ENCODE measurements at places on chromosomes 5 and 9.

DNA sequence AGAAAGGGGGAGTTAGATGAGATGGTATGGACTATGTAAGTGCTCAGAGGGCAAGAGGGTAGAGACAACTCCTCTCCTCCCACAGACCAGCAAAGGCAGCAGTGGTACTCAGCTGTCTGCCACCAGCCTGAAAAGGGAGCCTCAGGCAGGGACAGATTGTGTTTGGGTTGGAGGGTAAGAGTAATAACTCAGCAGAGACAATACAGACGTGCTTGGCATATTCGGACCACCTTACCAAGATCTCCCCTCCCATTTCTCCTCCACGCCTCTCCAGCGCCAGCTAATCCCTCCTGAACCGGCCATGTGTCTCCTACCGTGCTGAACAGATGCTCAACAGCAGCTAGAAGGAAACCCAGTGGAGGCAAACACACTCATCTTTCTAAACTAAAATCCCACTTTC lies 180.8 kb downstream of the ASTN2 start:
- no peak for DNase-seq

DNA sequence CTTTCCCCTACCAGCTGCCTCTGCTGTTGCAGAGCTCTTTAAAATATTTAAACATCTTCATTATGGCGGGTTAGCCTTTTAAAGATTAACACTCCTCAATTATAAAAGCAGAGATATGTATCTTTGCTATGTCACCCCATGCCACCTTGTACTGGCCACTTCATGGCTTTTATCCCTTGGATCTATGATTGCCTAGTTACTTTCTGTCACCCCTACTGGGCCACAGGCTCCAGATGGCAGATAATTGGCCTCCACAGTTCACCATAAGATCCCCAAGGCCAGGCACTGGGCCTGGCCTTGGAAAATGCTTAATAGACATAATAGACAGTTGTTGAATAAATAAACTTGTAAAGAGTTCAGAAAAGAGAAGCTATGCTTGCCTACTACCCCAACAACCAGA lies 142.0 kb upstream of the SHB start:
- DNase-seq = no peak

DNA sequence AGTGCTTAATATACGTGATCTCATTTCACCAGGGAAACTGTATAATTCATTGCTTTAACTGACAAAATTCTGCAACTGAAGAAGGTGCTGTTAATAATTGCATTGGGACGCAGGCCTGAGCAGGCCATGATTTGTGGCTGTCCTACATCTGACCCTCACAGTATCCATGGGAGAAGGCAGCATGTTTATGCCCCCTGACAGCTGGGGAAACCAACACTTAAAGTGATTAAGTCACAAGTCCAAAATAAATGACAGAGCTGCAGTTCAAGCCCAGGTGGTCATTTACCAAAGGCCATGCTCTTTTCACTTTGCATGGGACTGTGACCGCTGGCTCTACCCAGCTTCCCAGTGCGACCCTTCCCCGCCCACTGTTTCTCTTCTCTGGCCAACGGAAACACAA lies 30.5 kb upstream of the KCNMB1 start:
- DNase-seq = no peak

DNA sequence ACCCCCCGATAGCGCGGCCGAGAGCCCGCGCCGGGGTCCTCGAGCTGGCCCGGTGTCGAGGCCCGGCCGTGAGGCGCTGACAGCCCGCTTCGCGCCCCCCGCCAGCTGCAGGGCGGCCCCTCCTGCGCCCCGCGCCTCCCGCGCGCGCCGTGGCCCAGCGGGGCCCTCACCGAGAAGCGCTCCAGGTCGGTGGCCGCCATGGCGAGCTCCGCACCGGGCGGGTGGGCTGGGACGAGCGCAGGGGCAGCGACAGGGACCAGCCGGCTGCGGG lies 166 bp downstream of the SEPTIN8 start:
- DNase-seq = no peak

DNA sequence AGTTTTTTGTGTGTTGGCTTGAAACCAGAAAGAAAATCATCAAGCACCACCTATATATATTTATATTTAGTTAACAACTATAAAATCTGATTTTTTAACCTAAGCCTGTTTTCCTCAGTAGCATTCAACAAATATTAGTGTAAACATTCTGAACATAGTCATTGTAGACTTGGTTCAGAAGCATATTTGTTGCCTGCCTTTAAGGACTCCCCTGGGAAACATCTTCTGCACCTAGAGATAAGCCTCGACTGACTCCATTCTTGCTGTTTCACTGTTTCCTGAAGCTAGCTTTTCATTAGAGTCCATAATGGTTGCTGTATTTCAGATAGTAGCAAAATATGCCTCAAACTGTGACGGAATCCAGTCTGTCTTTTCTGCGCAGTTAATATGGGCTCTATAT lies 123.5 kb downstream of the TRIO start:
- no peak for DNase-seq

- DNase-seq = no peak
These were observed 20.7 kb downstream of the LHX2 start for GRCh38 chr9:124032247-124032646.

DNA sequence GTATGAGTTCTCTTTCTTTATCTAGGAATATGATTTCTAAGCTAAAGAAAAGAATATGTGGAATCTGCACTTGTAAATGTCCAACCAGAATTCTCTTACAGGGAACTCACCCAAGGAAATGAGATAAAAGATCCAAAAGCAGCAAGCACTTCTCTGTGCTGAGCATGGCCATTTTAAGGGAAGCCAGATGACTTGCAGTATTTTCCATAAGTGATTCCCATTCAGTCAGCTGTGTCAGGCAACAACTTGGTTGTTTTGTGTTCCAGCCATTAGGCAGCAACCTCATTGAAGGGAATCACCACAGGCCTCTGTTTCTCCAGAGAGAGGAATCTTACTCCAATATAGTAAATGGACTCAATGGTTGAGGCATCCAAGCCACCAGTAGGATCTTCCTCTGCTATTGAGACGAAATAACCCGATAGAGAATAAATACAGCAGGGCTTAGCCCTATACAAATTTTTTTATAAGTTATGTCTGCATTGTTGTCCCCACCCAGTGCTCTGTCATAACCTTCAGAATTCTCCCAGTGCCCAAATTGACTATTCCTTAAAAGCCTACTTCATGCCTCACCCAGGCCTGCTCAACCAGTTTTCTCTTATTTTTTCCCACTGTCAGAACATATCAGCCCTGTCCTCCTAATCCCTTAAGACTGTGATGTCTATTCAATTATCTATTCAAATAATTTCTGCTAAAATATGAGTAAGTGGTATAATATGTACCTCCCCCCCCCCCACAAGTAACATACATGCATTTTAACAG lies 236.6 kb downstream of the PJA2 start:
- no peak for DNase-seq

GRCh38 chr5:167649471-167649870 lies 642.0 kb upstream of the WWC1 start:
- DNase-seq = no peak

DNA sequence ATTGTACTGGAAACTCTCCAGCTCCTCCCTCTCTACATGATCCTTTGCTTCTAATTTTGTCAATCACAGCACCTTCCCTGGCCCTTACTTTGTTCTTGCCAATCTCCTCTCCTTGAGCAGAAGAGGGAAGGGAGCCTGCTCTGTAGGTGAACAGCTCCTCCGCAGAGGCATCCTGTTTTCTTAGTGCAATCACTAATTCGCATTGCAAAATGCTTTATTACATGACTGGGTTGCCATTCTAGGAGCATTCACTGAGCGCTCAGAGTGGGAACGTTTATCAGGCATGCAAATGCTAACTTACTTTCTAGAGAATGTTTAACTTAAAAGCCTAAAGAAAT lies 416 bp upstream of the SNX18 start:
- DNase-seq = no peak

DNA sequence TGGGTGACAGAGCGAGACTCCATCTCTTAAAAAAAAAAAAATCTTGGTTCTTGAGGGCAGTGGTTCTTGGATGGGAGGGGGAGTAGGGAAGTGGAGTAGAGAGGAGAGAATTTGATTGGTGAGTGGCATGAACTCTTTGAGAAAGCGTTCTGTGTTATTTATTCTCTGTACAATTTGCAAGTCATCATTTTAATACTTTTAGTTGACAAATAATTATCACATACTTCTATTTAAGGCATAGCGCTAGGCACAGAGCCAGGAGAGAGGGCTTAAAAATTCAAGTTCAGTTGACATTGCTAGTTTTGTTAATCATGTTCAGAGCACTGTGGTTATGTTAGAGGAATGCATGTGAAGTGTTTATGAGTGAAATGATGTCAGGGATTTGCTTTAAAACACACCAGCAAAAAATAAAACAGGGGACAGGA lies 24.6 kb downstream of the HSDL2 start:
- no peak for DNase-seq

DNA sequence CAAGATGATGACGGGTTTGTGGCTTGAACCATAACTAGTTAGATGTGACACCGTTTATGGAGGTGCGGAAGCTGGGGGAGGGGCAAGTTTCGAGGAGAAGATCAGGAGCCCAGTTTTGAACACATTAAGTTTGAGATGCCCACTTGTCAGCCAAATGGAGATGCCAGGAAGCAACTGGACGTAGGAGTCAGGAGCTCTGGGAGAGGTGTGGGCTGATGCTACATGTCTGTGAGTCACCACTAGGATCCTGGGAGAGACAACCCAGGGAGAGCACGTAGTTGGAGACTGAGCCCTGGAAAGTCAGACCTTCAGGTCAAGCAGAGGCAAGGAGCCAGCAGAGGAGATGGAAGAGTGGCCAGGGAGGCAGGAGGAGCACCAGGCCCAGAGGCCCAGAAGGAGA lies 48.8 kb upstream of the SLC25A51 start:
- no peak for DNase-seq

GRCh38 chr9:96031916-96032534 lies 156.5 kb downstream of the ERCC6L2 start:
- no peak for DNase-seq

- no peak for DNase-seq
These were observed 23.8 kb downstream of the SVEP1 start for GRCh38 chr9:110555551-110556331.

GRCh38 chr5:174759091-174759490 lies 34.7 kb downstream of the MSX2 start:
- no peak for DNase-seq

GRCh38 chr9:20837166-20837565 lies 153.1 kb downstream of the FOCAD start:
- DNase-seq = no peak

DNA sequence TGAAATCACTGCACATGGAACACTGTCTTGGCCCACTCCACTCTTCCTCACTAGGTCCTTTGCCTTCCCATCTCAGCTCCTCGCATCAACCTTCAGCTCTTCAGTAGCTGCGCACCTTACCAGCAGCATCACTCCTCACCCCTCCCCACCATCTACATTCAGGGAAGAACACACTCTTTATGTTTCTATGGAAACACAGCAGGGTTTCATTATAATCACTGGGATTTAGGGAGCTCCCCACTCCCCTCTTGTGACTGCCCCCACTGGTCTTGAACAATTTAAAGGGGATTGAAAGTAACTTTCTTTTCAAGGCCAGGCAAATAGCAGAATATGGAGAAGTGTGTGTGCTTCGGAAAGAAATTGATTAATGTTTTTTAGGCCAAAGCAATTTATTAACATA lies 111.2 kb downstream of the INSYN2B start:
- DNase-seq = no peak

- DNase-seq = no peak
These were observed 126.8 kb downstream of the PDE8B start for GRCh38 chr5:77337246-77337645.

DNA sequence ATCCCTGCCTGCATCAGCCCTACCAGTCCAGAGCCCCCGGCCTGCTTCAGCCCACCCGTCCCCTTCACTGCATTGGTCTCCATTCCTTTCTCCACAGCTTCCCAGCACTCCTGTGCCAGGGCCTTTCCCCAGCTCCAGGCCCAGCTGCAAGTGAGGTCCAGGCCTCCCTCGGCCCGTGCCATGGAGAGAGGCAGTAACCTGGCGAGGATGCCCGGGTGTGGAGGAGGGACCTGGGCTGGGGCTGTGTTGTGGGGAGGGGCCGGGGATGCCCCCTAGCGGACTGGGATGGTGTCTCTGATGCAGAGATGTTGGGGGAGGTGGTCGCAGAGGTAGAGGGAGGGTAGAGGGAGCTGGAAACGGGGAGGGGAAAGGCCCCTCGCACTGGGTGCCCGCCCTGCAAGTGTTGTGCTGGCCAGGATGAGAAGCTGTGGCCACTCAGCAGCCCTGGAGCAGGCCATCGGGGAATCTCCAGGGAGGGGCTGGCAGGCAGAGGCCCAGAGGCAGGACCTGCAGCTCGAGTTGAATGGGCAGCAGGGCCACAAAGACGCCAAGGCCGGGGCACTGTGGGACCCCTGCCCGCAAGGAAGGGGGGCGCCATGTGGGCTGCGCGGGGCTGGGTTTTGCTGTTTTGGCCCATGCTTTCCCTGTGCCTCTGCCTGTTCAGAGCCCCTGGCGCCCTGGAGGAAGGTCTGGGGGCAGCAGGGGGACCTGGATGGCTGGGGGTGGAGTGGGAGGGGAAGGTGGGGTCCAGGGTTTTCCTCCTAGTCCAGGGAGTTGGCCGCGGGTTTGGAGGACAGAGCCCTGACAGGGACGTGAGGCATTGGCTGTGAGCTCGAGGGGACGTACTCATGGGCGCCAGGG lies 26.0 kb upstream of the NKD2 start:
- DNase-seq = no peak

DNA sequence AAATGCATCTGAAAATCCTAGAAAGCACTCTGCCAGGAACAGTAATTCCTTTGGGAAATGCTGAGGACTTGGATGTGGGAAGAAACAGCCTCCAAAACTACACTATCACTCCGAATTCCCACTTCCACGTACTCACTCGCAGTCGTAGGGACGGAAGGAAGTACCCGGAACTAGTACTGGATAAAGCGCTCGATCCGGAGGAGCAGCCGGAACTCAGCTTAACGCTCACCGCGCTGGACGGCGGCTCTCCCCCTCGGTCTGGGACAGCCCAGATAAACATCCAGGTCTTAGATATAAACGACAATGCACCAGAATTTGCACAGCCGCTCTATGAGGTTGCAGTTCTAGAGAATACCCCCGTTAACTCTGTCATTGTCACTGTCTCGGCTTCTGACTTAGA lies 786 bp downstream of the PCDHB3 start:
- no peak for DNase-seq

- no peak for DNase-seq
These were observed 34.0 kb downstream of the NDST1 start for GRCh38 chr5:150541895-150542294.

GRCh38 chr5:53820119-53820801 lies 259.8 kb downstream of the NDUFS4 start:
- DNase-seq = no peak

Data from activated CD8-positive, alpha-beta memory T cell treated with anti-CD3 and anti-CD28 coated beads, Interleukin-2, amount 50 U/mL, for 4 hours (primary cell).